ENCODE measurements at places on chromosomes 5 and 9.

DNA sequence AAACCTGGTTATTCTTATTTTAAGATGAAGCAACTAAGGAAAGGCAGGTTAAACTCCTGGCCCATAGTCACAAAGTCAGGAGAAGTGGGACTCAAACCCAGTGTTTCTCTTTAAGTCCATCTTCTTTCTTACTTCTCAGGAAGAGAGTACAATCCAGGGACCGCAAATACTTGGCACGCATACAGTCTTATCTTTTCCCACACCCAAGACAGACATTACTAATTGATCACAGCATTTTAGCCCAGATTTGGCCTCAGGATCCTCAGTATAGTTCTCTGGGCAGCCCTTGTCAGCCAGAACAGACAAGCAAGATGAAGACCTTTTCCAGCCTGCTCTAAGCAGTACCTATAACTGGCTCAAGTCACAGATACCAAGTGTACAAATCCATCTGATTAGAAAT, 125.5 kb upstream of the RAI14 start:
- DNase-seq = no peak

DNA sequence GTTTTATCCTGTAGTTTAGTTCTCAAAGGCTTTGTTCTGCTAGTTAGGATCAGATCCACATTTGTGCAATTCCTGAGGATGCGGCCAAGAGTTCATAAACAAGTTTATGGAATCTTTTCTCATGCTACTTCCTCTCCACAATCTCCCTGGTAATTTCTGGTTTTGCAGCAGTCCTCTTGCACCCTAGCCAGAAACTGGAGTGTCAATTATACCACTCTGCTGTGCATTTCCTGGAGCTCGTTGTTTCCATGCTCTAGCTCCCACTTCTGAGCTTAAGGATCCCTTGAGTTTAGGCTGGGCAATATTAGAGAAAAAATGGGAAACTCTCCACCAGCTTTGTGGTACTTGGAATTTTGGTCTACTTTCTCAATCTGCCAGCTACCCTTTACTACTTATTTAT, 474.7 kb downstream of the DIRAS2 start:
- DNase-seq = no peak

- no peak for DNase-seq
Observed at GRCh38 chr5:2124434-2125170, 241.9 kb upstream of the IRX4 start.

DNA sequence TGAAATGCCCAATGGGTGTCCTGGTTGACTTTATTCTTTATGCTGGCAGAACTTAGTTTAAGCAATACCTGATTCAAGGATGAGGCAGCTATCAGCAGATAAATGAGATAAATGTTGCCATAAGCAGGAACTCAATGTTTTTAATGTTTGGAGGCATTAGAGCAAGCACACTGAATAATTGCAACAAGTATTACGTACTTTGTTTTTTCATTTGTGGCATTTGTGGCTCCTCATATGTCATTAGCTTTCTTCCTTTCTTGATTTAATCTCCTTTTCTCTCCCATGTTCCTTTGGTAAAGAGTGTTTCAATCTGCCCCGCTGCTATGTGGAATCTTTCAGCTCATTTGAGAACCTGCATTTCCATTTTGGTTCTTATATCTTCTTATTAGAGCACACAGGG, 6.4 kb upstream of the NR3C1 start:
- DNase-seq = no peak

- no peak for DNase-seq
Observed at GRCh38 chr5:131976414-131977211, 31.1 kb upstream of the MEIKIN start.

DNA sequence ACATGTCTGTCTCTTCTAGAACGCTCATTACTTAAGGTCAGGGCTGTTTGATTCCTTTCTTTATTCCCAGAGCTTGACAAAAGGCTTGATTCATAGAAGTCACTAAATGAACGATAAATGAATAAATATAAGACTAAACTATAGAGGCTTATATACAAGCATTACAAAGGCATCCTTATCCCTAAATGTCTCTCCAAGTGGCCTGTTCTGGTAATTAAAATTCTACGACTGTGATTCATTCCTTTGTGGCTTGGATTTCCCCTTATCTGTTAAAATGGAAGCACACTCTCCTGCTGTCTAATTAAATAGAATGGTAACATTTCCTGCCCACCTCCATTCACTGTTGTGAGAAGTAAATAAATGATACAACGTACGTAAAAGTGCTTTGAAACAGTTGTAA, 49.5 kb downstream of the C7 start:
- no peak for DNase-seq

- DNase-seq = no peak
Observed at GRCh38 chr5:55437859-55438206, 96.9 kb downstream of the PLPP1 start.

DNA sequence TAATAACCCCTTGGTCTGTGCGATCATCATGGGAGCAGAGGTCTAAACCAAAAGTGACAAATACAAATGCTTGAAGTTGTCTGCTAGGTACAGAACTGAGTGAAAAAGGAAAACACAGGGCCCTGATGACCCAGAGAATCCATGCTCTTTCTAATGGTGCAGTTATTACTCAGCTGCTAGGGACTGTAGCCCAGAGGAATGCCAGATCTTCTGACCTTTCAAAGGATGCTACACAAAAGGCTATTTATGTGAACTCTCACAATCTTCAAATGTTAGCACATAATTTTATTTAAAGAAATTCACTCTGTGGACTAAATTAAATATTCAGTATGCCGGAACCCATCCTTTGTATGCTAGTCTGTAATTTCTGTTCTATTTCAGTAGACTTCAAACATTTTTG, 79.9 kb downstream of the PRR16 start:
- DNase-seq = no peak

- DNase-seq = no peak
Observed at GRCh38 chr9:93861736-93862358, 93.3 kb downstream of the BARX1 start.

GRCh38 chr5:72516916-72517315, 9.7 kb upstream of the ZNF366 start:
- no peak for DNase-seq

DNA sequence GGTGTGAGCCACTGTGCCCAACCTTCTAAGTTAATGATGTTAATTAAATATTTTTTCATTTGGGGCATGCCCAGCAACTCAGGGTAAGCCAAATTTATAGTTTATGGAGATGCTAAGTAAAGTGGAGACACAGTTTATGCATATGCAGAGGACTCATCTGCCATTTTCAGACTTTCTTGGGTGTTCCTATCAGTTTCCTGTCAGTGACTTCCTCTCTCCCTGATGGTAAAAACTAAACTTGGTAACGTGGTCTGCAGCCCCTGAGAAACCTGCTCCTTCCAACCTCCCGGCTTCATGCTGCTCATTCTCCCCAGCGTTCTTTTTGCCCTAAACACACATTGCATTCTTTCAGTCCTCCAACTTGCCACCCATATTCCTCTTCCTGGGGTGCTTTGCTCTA, 48.4 kb upstream of the TUT7 start:
- no peak for DNase-seq

DNA sequence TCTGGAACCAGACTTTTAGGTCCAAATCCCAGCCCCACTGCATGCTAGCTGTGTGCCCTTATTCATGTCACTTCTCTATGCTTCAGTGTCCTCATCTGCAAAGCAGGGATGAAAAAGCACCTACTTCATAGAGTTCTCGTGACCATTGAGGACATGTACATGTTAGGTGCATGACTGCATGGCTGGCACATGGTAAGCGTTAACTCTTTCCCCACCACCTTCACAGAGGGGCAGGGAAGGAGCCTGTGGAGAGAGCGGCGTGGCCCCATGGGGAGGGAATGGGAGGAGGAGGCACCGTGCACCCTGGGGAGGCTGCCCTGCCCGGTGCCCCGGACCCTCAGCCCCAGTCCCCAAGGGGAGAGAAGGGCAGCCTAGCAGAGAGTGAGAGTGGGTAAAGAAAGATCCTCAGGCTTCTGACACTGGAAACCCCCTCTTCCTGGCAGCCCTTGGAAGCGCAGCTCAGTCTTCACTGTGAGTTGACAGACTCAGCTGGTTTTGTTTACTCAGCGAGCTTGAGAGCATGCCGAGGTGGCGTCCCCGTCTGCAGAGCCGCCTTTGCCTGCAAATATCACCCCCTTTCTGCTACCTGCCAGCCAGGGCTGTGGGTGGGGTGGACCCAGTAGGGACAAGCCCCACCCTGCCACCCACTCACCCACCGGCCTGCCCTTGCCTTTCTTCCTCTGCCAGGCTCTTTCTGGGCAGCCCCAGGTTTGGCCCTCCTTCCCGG, 10.6 kb upstream of the ANGPTL2 start:
- no peak for DNase-seq

DNA sequence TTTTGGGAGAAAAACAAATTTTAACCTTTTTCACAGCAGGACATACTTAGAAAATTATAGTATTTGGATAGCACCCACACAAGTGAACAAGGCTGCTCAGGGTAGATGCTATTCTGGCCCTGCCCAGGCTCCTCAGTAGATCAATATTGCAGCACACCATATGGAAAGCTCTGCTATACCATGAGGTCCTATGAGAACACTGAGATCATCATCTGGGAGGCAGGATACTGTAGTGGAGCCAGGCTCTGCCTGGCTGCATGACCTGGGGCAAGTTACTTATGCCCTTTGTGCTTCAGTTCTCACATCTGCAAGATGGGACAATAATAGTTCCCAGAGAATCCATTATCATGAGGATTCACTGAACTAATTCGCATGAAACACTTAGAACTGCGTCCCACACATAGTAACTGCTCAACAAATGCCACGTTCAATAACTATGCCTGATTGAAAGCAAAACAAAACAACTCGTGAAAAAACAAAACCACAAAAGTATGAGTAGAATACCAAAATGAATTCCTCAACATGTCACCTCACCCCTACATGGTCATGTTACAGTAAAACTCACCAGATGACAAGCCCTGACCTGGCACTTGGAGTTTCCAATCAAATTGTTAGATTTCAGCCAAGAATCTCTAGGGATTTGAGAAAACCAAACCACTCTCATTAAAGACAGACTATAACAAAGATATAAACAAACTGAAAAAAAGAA, 31.9 kb downstream of the ARSB start:
- no peak for DNase-seq

GRCh38 chr5:77431286-77431685, 60.8 kb downstream of the WDR41 start:
- no peak for DNase-seq

- no peak for DNase-seq
Observed at GRCh38 chr5:132093271-132093670, 19.7 kb downstream of the CSF2 start.

- DNase-seq = no peak
Observed at GRCh38 chr5:113606298-113607134, 93.0 kb downstream of the YTHDC2 start.

GRCh38 chr5:138918686-138919085, 43.6 kb upstream of the LRRTM2 start:
- no peak for DNase-seq

GRCh38 chr5:152688561-152689249, 283.6 kb upstream of the NMUR2 start:
- DNase-seq = no peak

DNA sequence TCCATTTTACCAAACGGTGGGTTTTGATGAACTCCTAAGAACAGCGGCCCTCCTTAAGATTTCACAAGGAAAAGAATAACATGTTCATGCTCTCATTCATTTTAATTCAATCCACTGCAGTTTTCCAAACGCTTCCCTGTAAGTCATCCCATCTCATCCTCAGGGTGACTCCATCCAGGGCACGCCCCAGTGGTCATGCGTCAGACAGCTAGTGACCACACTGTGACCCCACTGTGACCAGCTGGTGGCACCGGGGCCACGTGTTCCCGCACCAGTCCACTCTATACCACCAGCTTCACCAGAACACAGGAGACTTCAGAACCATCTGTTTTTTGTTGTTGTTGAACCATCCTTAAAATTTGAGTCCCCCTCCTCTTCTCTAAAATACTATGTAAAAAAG, 14.3 kb downstream of the ATPSCKMT start:
- no peak for DNase-seq

DNA sequence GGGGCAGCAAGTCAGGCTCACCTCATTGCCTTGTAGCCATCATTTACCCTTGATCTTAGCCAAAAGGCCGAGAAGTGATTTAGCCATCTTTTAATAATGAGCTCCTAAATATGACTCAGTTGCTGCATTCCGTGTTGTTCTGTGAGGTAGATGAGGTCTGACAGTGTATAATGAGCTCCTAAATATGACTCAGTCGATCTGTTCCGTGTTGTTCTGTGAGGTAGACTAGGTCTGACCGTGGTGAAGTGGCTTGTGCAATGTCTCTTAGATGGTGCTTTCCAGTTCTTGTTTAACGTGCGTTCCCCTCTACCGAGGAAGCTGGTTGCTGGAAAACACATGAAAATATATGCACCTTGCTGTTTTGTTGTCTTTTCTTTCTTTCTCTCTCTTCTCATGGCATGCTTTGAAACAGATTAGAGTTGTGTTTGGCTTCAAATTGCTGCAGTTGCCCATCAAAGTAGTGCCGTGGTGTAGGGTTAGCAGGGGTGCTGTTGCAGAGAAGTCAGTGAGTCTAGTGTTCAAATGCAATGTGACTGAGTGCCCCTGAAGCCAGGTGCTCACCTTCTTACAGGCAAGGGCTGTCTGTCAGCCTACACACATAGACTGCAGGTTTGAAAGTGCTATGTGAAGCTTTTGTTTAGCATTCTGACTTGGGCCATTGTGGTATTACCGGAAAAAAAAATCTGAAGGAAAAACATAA, 118.6 kb downstream of the KDM4C start:
- DNase-seq = no peak

DNA sequence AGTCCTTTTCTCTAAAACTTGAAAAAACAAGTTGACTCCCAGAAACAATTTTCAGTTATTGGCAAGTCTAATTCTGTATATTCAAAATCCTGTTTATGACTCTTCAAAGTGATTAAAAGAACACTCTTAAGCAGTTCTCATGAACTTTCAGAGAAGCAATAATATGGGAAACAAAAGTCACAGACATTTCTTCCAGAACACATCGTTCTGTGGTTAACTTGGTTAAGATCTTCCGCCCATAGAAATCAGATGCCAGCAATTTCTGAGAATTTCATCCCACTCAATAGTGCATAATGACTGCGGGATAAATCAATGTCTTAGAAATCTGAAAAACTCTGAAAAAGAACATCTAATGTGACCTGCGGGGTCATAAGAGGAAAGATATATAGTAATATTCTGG, 300.5 kb downstream of the COX7C start:
- no peak for DNase-seq

- DNase-seq = no peak
Observed at GRCh38 chr5:83721953-83722901, 1.6 kb upstream of the HAPLN1 start.

- no peak for DNase-seq
Observed at GRCh38 chr5:68872088-68872839, 221.6 kb upstream of the SLC30A5 start.
